ENCODE measurements at places on chromosomes 13 and 19. TPM values are rescaled to one million over a fixed set of nuclear protein-coding genes. Genes with fewer than 3 reads are reported as not detected.

VASP gene
- total RNA-seq, result 167 TPM

CAMSAP3 gene
- 0.31 TPM for total RNA-seq

DNA sequence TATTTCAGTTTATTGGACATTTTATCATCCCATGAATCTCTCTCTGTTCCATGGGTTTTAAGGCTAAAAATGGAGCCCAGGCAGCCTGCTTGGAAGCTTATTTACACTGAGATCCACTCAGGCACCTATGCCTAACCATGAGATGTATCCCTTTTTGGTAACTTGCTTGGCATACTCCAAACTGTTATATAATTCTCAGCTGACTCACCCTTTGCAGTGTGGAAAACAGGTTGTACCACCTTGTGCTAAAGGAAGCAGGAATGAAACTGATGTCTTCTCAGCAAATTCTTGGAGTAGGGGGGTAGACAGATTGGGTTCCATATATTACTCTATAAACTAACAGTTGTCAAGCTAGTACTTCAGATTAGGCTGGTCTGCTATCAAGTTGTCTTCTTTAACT is 483.6 kb downstream of the KLF5 start:
- H3K36me3 ChIP-seq, result no peaks in the 10 kb centered on the region
- H3K4me3 ChIP-seq, result no peak overlapping the region
- H3K27ac ChIP-seq, result no peak overlapping the region
- no peaks in the 10 kb centered on the region for H3K4me1 ChIP-seq
- no peak for DNase-seq
- no peaks in the 10 kb centered on the region for H3K27me3 ChIP-seq

DNA sequence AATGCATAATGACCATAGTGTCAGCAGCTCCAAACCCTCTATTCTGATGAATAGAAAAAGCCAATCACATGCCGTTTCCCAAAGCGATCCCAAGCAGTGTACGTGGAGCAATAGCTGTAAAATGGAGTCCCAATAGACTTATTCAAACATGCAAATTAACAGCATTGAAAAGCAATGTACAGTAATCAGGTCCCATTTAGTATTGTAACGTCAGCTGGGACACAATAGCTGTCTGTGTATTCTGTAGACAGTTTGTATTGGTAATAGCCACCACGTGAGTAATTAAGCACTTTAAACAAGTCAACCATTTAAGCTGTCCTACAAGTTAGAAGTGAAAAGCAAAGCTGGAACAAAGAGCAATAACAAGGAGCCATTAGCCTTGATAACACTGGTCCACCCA is 698.2 kb downstream of the PCDH17 start:
- no peaks in the 10 kb centered on the region for H3K4me1 ChIP-seq
- no peak overlapping the region for H3K4me3 ChIP-seq

GRCh38 chr13:40477623-40478608 is 188.5 kb downstream of the FOXO1 start:
- peaks cover 25% of the 10 kb centered on the region for H3K4me1 ChIP-seq
- H3K27me3 ChIP-seq, result no peaks in the 10 kb centered on the region
- H3K4me3 ChIP-seq, result no peak overlapping the region
- no peak for DNase-seq
- no peaks in the 10 kb centered on the region for H3K36me3 ChIP-seq
